Osteoblast (primary cell): ENCODE measurements at places on chromosomes 5 and 9.

DNA sequence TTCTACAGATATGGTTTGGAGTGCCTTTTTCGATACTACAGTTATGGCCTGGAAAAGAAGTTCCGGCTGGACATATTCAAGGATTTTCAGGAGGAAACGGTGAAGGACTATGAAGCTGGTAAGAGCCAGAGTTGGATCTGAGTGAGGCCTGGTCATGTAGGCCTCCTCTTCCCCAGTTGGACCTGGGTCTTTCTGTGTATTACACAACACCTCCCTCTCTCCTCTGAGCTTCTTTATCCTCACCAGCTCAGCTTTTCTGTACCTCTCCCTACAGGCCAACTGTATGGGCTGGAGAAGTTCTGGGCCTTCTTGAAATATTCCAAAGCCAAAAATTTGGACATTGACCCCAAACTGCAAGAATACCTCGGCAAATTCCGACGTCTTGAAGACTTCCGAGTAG, 39.2 kb downstream of the FAXDC2 start:
- DNase-seq: no peak

GRCh38 chr9:72271613-72272478, 93.2 kb downstream of the ZFAND5 start:
- DNase-seq: peak; percentile 89

GRCh38 chr5:11719888-11720481, 184.3 kb downstream of the CTNND2 start:
- no peak for DNase-seq

- peak; percentile 14 for DNase-seq
Observed at GRCh38 chr5:139654464-139654863, 6.3 kb downstream of the CXXC5 start.

GRCh38 chr5:87951661-87952060, 317.0 kb downstream of the TMEM161B start:
- no peak for DNase-seq

- peak; percentile 4 for DNase-seq
Observed at GRCh38 chr5:52943285-52943684, 45.9 kb upstream of the ITGA2 start.

DNA sequence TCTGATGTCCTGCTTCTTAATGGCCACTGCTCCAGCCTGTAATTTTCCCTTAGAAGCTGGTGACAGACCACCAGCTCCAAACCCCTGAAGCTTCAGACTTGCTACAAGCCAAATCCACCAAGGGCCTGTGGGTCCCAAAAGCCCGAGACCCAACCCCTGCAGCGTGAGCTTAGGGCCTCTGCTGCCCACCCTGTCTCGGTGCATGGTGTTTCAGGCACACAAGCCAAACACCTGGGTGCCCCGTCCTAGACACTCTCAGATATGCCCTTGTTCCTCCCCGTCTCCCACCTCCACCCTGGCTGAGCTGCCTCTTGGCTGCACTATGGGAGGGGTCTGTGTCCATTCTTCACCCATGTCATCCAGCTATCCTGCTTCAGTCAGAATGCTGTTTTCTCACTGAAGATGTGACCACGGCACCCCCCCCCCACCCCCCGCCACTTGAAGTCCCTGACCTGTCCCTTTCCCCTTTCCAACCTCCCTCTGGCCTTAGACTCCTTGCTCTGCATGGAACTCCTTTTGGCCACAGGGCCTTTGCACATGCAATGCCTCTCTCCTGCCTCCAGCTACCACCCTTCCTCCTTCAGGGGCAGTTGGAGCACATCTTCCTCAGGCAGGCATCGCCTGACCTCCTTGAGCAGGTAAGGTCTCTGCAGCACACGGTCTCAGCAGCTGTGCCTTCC, 55.8 kb downstream of the ZNF354C start:
- DNase-seq: peak; percentile 83

GRCh38 chr5:172744123-172745104, 26.6 kb downstream of the DUSP1 start:
- DNase-seq: no peak

DNA sequence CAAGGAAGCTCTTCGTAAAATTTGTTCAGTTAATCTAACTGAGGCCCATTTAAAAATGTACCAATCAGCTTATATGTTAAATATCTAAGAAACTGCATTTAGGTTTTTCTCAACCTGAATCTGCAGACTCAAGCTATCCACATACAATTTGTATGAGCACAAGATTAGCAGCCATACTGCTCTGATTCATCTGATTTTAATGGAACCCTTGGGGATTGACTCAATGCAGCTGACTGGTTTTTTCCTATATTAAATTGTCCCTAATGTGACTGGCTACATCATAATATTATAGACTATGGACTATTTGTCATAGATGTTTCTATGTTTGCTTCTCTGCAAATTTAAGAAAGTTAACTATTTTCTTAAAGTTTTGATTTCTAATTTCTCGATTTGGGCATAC, 451.0 kb upstream of the TUSC1 start:
- no peak for DNase-seq

DNA sequence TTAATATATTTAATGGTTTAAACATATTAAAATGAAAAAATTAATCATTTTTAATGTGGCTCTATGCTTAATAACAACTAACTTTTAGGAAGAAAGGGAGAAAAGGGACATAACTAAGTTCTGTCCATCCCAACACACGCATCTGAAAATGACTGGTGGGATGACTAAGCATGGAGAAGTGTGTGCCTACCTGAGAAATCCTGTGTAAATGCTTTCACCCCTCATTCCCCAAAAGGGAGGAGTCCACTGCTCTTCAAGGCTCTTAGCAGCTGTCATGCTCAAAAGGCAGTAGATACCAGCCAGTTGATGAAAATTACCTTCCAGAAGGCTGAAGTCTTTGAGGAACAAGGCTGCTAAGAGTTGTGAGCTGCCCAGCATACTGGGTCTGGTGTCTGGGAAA, 130.9 kb downstream of the NFIB start:
- DNase-seq: no peak

- DNase-seq: no peak
Observed at GRCh38 chr9:101498323-101498722, 35.3 kb upstream of the RNF20 start.

DNA sequence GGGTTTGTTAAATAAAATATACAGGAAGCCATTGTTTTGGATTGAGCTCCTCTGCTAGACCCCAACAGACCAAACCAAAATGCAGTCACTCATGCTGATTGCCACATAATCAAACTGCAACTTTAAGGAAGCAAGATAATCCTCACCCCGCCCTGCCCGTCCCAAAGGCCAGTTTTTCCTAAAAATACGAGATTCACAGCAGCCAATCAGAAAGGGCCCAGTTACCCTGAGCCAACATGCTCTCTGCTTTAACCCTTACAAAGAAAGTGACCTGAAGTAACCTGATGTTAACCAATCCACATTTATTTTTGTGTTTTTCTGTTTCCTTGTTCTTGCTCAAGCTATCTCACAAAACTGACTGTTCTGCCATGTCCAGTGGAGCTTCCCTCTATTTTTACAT, 21.5 kb upstream of the RNF20 start:
- DNase-seq: no peak

GRCh38 chr9:127119320-127119709, 3.1 kb downstream of the ANGPTL2 start:
- no peak for DNase-seq

DNA sequence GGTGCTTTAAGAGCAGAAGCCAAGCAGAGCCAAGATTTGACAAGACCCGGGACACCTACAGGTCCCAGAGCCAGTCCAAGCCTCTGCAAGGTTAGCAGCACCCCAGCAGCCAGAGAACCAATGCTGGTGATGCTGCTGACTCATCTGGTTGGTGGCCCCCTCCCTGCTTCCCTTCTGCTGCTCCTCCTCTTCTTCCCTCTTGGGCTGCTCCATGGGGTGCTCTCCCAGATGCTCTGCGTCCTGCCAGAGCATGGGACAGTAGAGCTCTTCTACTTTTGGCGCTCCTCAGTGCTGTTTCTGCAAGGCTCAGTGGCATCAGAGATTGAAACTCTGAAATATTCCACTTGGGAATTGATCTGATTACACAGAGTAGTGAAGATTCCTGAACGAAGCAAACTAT, 76.1 kb upstream of the SAP30L start:
- peak; percentile 62 for DNase-seq

DNA sequence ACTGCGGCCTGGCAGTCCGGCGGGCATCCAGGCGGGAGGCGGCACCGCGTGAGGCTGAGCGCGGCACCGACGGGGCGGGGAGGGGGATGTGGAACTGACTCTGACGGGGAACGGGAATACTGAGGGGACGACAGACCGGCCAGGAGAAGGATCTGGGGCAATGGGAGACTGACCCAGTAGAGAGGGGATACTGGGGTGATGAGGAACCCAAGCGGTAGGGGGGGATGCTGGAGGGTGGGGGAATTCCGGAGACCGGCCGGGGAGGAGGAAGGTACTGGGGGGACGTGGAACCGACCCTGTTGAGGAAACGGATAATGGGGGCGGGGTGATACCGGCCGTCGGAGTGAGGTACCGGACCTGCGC, 423 bp downstream of the IPPK start:
- peak; percentile 89 for DNase-seq

- DNase-seq: peak; percentile 80
Observed at GRCh38 chr9:137493364-137494103, 34.4 kb upstream of the NSMF start.

- DNase-seq: no peak
Observed at GRCh38 chr5:9337928-9338595, 207.8 kb downstream of the SEMA5A start.

DNA sequence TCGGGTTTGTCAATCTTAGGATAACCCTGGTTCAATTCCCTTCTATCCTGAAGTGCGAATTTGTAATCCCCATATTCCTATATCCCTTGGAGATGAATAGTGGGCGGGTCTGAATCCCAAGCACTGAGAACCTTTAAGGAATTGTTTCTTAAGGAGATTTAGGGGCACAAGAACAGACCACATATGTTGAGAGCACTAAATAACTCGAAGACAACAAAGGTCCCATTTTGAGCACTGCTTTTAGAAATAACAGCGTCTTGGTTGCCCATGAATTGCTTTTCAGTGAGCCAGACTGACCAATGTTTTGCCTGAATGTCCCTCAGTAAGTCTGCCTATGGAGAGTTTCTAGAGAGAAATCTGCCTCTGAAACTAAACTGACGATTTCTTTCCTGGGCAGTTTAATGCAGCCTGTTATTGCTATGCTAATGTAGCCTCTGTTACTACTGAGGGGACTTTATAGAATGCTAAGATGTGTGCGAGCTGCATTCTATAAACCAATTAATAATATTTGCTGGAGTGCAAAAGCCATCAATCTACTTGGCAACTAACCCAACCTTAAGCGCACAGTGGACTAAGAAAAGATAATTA, 445.0 kb upstream of the DMAC1 start:
- DNase-seq: no peak

GRCh38 chr5:39648085-39648847, 223.5 kb upstream of the DAB2 start:
- DNase-seq: no peak

GRCh38 chr9:14993901-14994554, 83.8 kb upstream of the FREM1 start:
- no peak for DNase-seq

DNA sequence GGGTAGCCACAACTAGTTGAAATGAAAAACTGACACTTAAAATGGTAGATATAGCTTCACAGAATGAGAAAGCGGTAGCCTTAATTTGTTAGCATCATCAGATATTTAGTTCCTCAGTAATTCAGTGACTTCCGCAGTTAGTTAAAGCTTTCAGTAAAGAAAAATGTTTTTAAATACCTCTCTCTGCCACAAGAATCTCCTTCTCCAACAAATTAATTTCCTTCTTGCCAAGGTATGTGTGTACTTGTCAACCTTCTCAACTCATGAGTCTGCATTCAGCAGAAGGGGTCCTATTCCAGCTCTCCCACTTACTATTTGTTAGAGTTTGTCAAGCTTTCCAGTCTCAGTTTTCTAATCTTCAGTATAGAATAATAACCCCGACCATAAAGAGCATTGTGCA, 26.3 kb upstream of the ERAP1 start:
- DNase-seq: no peak

DNA sequence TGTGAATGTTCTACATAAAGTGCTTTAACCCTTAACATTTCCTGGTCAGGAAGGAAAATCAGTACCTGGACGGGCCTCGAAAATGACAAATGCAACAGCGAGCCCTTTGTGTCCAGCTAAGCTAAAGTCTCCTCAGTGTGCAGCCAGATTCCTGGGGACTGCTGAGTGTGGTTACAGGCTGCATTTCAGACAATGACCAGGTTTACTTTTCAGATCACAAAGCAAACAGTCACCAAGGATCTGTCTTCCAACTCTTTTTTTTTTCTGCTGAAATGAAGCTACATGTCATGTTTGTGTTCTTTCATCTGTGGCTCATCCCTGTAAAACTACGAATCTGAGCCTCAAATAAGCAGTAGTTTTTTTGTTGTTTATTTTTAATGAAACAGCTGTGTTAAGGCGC, 20.8 kb downstream of the SLC46A2 start:
- DNase-seq: no peak

DNA sequence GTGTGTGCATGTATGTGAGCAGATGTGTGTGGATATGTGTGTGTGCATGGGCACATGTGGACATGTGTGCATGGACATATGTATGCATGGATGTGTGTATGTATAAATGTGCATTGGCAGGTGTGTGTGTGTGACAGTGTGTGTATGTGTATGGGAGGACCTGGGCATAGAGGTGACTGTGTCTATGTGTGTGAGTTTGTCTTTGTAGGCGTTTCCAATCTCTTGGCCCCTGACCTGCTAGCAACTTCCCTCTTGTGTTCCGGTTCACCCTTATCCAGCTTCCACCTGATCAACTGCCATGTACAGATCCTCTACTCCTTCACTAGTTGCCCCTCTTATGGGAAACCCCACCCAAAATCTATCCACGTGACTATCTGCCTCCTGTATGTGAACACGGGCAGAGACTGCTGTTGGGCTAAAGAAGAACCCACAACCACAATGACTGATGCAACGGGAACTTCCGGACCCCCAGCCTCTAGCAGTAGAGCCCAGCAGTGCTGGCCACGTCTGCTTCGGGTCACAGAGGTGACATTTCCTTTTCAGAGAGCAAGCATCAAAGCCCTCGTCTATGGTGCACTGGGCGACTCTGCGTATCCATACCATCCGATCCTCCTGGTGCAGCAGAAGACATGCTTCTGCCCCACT, 24.9 kb upstream of the GADD45G start:
- no peak for DNase-seq

DNA sequence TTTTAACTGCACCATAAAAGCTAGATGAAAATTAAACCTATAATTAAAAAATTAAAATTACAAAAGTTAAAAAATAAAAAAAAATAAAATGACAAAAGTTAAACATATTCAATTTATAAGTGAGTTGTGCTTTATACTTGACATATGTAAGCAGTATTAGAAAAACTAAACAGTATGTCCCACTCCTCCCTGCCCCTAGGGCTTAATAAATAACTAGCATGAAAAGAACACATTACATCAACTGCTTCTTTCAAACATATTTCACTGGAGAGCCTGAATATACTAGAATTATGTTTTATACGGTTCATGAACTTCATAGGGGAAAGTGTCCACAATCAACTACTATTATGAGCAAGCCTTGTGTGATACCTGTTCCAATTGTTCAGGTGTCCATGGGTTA, 47.6 kb downstream of the ECPAS start:
- no peak for DNase-seq

DNA sequence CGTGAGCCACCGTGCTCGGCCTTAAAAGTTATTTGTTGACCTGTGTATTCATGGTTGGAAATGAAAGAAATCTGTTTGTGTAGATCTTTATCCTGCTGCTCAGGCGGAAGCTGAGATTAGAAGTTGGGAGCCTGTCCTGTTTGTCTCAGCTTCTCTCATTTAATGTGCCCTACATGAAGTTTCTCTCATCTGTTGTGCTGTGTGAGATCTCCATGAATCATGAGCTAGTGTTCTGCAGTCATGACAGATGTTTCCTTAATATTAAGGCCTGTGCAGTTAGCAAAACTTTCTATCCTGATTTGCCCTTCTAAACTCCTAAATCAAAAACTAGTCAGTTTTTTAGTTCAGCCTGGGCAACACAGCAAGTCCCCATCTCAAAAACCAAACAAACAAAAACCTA, 59.5 kb downstream of the FAM78A start:
- DNase-seq: no peak
